ENCODE measurements at places on chromosomes 4 and X.

- DNase-seq, result no peak
These were observed 53.4 kb downstream of the WDR19 start for GRCh38 chr4:39235696-39236095.

DNA sequence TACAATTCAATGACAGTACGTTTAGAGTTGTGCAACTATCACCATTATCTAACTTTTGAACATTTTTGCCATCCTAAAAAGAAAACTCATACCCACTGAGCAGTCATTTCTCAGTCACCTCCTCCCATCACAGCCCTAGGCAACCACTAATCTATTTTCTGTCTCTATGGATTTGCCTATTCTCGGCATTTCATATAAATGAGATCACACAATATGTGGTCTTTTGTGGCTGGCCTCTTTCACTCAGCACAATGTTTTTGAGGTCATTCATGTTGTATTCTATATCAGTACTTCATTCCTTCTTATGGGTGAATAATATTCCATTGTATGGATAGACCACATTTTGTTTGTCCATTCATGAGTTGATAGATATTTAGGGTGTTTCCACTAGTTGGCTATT lies 103.0 kb downstream of the PPEF1 start:
- no peak for DNase-seq

- no peak for DNase-seq
These were observed 103.5 kb upstream of the OTUD4 start for GRCh38 chr4:145283909-145284308.

DNA sequence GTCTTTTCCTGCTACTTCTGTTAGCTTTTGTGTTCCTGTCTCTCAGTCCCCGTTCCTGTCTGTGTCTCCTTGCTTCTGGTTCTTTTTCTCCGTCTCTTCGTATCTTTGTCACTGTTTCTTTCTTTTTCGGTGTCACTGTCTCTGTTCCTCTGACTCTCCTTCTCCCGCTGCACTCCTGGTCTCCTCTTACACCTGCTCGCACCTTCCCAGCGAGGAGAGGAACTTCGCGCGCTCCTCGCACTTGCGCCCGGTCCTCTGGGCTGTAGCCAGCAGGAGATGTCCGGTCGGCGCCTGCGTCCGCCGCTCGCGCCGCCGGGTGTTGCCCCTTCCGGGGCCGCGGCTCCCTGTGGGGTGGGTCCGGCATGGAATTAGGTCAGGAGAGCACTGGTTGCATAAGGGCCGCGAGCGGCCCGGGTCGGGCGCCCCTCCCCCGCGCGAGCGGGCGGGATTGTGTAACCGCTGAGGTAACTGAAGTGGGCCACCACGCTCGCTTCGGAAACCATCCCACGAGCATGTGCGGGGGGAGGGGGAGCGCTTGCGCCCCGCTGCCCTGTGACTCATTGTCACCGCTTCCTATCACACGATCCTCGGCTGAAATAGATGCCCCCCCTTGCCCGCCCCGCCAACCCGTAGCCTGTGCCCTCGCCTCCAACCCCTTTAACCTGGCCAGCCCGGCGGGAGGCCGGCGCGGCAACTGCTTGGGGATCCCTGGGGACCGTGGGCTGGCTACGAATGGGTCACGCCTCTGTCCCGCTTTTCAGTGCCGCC lies 1.6 kb downstream of the LONRF3 start:
- peak; percentile 94 for DNase-seq

DNA sequence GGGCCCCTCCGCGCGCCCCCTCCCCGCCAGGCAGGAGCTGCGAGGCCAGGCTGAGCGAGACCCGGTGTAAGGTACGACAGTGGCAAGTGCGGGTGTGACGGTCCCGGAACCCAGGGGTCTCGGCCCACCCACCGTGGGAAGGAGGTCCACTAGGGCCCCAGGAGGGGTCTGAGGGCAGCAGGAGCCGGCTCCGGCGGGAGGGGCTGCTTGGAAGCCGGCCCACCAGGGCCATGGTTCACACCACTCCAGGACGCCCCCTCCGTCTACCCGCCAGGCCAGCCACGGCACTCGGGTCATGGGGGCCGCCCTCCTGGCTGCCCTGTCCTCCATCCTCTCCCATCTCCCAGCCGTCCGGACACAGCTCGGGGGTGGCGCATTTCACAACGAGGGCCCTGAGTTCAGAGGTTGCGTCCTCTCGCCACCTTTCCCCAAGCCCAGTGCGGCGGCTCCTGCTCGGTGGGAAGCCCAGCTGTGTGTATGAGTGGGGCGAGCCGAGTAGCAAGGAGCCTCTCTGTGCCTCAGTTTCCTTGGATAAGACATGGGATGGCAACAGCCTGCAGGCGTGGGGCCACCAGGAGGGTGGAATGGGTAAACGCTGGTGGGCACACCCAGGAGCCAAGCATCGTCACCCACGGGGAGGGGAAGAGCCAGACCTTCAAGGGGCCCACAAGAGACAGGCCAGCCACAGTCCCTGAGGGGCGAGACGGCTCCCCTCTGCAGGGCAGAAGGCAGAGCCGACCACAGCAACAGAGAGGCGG lies 81.3 kb downstream of the FAM53A start:
- no peak for DNase-seq

DNA sequence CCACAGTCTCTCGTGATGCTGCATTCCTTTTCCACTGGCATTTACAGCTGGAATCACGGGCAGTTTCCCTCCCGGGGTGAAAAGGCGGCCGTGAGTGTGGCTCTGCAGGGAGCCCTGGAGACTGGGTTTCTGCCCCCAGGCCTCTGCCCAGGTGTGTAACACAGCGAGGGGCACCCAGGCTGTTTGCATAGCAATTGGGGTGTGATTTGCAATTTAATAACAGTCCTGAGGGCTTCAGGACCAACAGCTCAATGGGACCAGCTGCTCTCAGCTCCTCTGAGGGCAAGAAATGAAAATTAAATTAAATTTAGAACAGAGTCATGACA lies 99.0 kb upstream of the SHOX start:
- no peak for DNase-seq

DNA sequence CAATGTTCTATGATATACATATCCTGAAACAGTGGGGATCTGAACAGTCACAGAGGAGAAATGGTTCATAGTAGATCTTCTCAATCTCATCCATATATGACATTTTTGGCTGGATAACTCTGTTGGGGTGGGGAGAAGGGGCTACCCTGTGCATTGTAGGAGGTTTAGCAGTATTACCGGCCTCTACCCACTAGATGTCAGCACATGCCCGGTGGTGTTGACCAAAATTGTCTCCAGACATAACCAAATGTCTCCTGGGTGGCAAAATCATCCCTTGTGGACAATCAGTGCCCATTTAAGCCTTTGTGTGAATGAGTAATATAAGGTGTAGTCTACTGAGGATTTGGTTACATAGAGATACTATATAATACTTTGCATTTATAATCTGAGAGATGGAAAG lies 89.9 kb downstream of the PLS3 start:
- no peak for DNase-seq

DNA sequence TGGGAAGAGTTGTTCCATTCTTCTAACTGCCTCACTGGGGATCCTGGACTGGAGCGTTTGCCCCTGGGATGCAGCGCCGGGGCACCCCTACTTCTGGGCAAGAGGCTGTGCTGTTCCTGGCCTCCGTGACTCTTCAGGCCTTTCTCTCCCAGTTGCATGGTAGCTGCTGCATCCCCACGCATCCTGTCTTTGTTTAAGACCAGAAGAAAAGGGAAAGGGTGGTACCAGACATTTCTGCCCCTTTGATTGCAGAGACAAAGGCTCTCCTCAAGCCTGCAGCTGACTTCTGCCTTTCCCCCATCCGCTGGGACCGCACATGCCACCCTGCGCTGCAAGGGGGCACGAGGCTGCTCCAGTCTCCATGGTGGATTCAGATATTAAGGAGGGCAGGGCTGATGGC lies 70.4 kb downstream of the SHROOM2 start:
- DNase-seq, result no peak

DNA sequence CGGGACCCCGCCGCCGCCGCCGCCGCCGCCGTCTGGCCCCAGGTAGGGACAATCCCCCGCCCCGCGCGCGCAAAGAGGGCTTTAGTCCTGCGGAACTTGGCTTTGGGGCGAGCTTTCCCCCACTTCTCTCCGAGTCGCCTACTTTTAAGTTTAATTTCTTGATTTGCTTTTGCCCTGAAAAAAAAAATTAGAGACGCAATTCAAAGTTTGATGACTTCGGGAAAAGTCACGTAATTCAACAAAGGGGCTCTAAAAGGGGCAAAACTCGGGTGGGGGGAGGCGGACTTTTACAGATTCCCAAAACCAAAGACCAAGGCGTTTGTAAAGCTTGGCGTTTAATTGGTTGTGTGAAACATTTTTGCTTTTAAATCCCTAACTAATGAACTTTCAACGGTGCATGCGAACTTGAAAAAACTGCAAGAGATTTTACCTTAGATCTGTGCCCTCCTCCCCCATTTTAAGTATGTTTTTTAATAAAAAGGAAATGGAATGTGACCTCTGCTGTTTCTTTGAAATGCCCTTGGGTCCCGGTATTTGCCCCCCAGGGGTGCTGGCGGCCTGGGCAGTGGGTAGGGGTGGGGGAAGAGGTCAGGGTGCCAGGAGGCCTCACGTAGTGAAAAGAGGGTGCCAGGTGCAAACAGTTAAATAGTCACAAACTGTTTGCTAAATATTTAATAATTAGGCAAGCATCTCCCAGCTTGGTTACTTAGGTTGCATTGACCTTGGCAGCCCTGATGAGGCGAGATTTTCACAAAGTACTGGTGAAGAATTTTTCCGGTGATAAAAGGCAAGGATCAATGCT lies 209.7 kb downstream of the NWD2 start:
- DNase-seq, result no peak

DNA sequence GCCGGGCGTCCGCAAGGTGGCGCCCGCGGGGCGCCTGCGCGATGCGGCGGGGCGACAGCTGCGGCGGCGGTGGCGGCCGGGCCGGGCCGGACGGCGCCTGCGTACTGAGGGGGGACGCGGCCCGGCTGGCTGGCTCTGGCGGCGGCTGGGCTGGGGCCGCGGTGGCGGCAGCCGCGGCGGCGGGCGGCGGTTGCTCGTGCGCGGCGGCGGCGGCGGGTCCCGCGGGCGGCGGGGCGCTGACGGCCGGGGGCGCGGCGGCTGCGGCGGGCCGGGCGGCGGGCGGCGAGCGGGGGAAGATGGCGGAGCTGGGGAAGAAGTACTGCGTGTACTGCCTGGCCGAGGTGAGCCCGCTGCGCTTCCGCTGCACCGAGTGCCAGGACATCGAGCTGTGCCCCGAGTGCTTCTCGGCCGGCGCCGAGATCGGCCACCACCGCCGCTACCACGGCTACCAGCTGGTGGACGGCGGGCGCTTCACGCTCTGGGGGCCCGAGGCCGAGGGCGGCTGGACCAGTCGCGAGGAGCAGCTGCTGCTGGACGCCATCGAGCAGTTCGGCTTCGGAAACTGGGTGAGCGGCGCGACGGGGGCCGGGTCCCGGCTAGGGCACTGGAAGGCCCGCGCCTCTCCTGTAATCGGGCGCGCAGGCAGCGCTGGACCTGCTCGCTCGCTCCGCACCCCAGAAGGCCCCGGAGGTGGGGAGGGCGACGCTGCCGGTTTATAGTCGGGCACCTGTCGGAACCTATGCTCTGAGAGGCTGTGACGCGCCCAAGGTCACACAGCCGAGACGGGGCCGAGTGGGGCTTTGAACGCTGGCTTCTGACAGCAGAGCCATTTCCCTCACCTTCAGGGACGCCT lies at the start of gene TADA2B:
Gene TADA2B, plus strand, starts transcription at position 89 of the 853 bp plus-strand sequence. Its CDS starts 208 bp downstream, at position 297.
- DNase-seq, result no peak

DNA sequence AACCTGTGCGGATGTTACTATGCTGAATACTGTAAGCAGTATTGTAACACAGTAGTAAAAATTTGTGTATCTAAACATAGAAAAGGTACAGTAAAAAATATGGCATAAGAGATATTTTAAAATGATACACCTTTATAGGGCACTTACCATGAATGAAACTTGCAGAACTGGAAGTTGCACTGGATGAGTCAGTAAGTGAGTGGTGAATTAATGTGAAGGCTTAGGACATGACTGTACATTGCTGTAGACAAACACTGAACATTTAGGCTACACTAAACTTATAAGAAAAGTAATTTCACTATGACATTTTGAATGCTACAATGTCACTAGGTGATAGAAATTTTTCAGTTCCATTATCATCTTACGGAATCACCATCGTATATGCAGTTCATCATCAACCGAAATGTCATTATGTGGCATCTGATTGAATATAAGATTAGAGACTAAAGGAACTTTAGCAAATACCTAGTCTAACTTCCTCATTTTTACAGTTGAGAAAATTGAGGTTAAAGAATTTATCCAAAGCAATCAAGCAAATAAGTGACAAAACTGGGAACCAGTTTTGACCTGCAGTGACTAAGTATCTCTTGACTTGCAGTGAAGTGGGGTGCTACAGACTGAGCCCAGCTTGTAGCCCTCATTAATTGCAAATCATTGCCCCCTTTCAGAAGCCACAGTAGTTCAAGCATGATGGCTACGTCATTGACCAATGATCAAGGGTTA lies 55.3 kb downstream of the EGF start:
- no peak for DNase-seq

GRCh38 chr4:28373191-28373590 lies 1512.5 kb downstream of the STIM2 start:
- no peak for DNase-seq

- DNase-seq, result no peak
These were observed 81.4 kb downstream of the SPANXN3 start for GRCh38 chrX:143435916-143436315.

GRCh38 chrX:11374570-11374969 lies 81.4 kb downstream of the AMELX start:
- DNase-seq, result no peak

DNA sequence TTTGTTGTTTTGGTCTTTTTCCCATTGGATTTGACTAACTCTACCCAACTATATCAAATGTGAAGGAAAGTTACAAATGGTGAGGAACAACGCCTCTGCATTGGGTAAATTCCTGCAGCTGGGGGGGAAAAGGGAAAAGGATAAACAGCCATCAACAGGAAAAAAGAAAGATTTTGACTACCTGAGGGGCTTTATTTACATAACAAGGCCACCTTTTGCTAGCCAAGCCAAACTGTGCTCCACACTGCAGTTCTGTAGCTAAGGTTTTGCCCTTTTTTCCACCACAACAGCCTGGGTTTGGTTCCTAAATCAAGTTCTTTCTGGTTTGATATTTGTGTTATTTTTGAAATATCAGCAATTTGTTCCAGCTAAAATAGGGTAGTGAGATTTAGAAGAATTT lies 40.8 kb downstream of the RHOXF2B start:
- no peak for DNase-seq

GRCh38 chr4:104879367-104879766 lies 267.3 kb upstream of the TET2 start:
- no peak for DNase-seq

- no peak for DNase-seq
These were observed 3.6 kb downstream of the OTUD4 start for GRCh38 chr4:145176641-145177432.

GRCh38 chr4:139808808-139809756 lies 143.5 kb downstream of the MGST2 start:
- DNase-seq, result no peak

GRCh38 chrX:9955506-9955905 lies 11.7 kb upstream of the CLDN34 start:
- DNase-seq, result no peak
